T-helper 17 cell (primary cell): ENCODE measurements at places on chromosomes 4 and X.

DNA sequence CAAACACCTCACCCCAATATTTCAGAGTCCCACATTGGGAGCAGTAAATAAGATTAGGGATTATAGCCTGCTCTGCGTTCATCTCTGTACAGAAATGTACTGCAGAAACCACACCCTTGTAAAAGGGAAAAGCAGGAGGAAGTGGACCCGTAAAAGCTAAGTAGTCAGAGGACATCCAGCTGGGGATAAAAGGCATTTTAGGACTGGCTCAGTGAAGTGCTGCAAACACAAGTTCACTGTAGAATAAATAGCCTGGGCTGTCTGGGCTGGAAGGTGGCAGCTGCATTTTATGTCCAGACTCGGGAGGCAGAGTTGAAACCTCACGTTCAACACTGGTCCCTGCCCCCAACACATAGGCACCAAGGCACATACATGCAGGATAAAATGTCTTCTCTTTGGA is 178.7 kb upstream of the FAT1 start:
- DNase-seq, result no peak

GRCh38 chr4:133997436-133997835 is 204.2 kb downstream of the PABPC4L start:
- no peak for DNase-seq

DNA sequence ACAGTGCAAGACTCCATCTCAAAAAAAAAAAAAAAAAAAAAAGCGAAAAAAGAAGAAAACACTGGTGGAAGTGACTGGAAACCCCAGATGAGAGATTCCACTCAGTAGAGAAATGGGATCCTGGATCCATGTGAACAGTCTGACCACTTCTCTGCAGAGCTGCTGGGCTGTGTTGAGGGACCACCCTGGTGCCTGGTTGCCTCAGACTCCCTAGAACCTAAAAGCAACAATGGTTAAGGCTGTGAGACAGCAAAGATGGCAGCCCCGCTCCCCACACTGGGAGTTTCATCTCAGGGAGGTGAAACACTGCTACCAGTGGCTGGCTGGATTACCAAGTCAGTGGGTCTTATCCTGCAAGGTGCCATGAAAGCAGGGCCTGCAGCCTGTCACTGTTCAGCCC is 152.8 kb upstream of the ARSJ start:
- DNase-seq, result no peak

- no peak for DNase-seq
These were observed 61.9 kb upstream of the TCEAL2 start for GRCh38 chrX:102063445-102064074.

- no peak for DNase-seq
These were observed 257.9 kb downstream of the PCDH18 start for GRCh38 chr4:137274404-137274803.

DNA sequence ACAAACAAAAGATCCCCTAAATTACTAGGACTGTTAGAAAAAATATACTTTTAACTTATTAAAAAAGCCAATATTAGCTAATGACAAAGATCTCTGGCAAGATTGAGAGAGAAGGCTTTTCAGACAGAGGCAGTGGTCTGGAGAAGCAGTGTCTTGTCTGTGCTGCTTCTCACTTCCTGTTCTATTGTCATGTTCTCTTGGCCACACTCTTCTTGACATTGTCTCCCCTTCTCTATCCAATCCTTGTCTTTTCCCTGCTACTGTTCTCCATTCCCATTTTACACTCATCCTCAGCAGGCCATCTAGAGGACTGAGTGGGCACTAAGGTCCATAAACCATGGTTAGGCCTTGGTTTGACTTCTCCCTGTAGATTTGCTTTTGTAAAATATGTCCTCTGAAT is 14.0 kb upstream of the TAPT1 start:
- no peak for DNase-seq

DNA sequence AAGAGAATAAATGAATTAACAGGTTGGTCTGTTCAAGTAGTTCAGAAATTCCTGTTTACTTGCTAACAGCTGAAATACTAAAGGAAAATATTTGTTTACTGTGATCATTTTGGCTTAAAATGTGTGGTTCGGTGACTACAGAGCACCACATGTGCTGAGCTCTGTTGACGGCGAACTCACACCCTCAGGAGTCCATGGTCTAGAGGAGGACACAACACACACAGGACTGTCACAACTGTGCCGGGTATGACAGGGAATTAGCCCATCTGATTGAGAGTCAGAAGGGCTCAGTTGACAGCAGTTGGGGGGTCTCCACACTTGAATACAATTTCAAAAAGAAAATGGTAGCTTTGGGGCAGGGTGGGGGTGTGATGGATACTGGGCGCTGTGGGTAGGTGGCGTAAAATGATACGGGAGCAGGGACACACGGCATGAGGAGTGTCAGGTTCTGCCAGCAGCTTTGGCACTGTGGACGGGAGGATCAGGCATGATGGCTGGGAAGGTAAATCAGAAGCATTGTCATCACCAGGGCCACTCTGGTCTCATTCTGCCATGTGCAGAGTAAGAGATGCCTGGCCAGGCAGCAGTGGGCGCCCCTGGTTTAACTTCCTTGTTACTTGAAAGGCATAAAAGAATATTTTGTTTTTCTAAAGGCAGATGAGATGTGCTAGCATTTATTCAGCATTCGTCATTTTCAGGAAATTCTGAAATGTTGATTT is 33.3 kb downstream of the CLDN22 start:
- DNase-seq, result no peak

DNA sequence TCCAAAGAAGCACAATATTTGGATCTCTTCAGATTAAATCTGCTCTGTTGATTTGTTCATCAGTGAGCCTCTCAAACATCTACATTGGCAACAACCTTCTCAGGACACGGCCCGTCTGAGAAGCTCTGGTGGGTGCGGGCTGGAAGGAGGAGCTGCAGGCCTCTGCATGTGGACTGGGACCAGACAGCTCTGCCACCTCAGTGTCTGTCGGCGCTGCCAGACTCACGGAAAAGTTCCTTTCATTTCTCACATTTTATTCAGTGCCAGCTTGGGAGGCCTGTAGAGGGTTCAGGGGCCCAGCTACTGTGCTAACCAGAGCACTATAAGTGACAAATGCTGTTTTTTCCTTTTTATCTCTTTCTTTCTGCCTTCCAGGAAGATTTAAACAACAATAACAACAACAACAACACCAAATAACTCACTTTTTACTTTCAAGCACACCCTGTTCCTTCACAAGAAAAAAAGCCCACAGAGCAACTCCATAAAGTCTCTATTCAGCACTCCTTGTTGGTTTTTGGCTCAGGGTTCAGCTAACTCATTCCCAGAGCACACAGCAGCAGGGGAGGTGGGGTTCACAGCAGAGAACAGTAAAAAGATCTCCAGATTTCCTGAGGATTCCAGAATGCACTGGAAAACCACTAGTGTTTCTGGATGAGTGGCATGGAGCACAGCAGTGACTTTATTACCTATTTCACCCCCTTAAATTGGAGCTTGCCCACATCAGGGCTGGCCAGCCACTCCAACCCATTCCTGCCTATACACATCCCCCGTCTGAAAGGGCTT is 23.2 kb upstream of the HOPX start:
- no peak for DNase-seq

DNA sequence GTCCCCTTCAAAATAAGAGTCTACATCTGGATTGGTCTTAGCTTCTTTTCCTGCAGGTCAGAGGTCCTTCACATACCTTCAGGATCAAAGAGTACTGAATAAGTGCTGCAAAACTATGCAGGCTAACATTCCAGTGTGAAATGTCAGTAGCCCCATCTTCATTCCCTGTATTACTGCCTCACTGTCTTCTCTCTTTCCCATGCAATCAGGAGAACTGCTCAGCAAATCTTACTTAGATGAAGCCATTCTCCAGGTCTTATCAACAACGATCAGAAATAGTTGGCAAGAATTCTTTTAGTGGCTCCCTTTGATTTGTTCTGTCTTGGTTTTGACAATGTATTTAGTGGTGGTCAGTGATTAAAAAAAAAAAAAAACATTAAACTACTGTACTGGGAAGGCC is 26.0 kb upstream of the IQCM start:
- no peak for DNase-seq

DNA sequence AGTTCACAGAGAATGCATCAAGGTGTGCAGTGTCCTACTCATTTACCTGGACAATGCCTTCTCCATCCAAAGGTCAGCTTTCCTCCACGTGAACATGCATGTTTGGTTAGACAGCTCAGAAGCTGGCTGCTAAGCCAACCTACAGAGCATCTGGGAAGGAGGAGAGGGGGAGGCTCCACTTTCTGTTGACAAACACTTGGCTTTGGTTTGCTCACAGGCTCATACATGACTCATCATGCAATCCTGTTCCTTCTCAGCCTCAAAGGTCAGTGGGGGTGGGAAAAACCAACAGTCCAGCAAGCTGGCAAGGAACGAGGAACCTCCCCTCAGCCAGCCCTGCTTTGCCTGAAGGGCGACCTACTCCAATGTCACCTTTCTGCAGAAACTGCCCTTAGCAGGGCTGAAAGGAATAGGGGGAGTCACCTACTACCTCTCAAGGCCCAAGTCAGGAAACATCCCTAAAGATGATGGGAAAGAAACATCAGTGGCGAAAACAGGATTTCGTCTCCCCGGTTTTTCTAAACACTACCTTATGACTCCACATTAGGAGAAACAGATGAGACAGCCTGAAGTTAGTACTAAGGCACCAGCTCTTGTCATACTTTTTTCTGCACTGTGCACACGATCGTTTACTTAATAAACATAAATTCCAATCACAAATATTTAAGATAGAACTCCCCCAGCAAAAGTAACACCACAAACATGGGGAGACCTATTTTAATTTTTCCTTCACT is 37.9 kb downstream of the RELL1 start:
- DNase-seq, result no peak

DNA sequence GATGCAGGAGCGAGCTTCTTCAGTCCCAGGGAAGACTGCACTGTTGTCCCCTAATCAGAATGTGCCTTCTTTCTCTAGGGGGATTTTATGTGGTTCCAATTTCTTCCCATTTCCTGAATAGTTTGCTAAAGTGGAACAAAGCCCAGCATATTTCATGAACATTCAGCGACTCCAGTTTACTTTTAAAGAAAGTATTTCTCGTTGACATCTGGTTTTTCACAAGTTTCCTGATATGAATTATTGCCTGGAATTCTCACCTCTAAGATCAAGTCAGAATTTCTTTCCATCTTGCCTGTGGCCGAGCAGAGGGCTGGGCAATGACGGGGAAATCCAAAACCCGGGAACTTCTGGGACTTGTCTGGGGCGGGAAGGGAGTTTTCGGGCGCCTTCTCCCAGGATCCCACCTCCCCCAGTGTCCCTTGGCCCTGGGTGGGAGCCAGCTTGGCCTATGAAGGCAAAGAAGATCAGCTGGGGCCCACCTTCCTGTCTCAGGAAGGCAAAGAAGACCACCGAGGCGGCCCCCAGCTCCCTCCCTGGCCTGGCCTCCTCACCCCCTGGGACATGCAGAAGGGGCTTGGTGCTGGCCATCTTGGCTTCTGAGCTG is 15.4 kb downstream of the SORCS2 start:
- DNase-seq, result no peak

DNA sequence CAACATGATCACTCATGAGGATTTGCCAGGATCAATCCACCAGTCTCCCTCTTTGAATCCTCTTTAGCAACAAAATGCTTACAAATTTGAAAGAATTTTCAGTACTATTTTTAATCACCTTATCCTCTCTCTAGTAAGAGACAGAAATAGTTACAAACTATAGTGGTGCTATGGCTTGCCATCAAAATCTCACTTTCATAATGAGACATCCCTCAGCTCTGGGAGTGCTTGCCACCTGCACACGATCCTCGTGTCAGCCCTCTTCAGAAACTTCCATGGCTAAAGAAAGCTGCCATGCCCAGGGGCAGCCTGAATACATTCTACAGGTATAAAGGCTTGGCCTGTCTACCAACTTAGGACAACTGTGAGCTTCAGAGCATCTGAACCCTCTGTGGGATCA is 5.1 kb upstream of the DHX15 start:
- DNase-seq, result no peak

GRCh38 chr4:25843340-25844097 is 19.3 kb downstream of the SEL1L3 start:
- no peak for DNase-seq

- no peak for DNase-seq
These were observed 277.3 kb upstream of the TAPT1 start for GRCh38 chr4:16503421-16504100.

- no peak for DNase-seq
These were observed 3.0 kb downstream of the FNIP2 start for GRCh38 chr4:158771776-158772175.

DNA sequence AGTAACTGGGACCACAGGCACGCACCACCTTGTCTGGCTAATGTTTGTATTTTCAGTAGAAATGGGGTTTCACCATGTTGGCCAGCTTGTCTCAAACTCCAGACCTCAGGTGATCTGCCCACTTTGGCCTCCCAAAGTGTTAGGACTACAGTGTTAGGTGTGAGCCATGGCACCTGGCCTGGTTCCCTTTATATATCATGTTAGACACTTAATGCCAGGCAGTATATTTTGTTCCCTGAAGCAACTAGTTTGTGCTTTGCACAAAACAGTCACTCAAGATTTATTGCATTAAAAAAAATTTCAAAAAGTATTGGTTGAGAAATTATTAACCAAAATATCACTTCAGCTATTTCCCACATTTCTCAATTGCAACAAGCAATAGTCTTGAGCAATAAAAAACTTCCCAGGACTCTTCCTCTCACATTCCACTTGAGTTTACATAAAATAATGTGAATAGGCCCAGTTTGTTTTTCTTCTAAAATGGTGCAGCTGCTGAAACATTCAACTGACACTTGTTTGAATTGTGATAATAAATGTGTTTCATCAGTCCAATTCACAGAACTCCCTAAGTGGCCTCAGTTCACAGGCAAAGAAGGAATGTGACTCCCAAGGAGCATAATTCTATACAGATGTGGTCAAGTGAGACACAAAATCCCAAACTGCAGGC is 22.7 kb downstream of the CXCL1 start:
- no peak for DNase-seq

GRCh38 chr4:119512398-119512797 is 116.2 kb downstream of the PDE5A start:
- DNase-seq, result no peak

GRCh38 chr4:124890522-124890921 is 178.0 kb upstream of the ANKRD50 start:
- DNase-seq, result no peak

DNA sequence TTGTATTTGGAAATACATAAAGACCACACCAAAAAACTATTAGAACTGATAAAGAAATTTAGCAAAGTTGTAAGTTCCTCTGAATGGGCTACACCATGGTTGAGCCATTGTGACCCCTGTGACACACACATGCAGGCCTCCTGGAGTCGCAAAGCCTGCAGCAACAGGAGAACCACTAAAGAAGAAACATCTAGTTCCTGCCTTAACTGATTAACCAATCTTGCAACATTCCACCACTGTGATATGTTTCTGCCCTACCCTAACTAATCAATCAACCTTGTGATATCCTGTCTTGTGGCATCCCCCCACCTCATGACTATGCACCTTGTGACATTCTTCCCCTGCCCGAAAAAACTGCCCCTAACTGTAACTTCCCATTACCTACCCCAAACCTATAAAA is 401.8 kb downstream of the PRDM5 start:
- DNase-seq, result no peak

DNA sequence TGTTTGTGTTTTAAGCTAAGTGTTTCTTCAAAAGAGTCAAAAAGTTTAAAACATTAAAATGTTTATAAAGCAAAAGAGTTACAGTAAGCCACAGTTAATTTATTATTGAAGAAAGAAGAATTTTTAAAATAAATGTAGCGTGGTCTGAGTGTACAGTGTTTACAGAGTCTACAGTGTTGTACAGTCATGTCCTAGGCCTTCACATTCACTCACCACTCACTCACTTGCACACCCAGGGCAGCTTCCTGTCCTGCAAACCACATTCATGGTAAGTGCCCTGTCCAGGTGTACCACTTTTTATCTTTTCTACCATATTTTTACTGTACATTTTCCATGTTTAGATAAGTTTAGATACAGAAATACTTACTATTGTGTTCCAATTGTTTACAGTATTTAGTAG is 239.7 kb upstream of the AGA start:
- DNase-seq, result no peak

- DNase-seq, result no peak
These were observed 50.0 kb downstream of the CCNI start for GRCh38 chr4:77025643-77026321.
